Stimulated activated CD4-positive, alpha-beta T cell treated with anti-CD3 and anti-CD28 coated beads, Interleukin-4, amount 100 ng/mL, for 1 hour (primary cell): ENCODE measurements at places on chromosomes 4 and X.

GRCh38 chrX:68826113-68826980 is 2.5 kb upstream of the EFNB1 start:
- no peak for DNase-seq

GRCh38 chrX:118474586-118474985 is 21.0 kb upstream of the DOCK11 start:
- no peak for DNase-seq

- peak; percentile 37 for DNase-seq
These were observed 3.8 kb downstream of the CXXC4 start for GRCh38 chr4:104490770-104491480.

GRCh38 chr4:114034189-114034588 is 54.7 kb upstream of the ARSJ start:
- DNase-seq = no peak

DNA sequence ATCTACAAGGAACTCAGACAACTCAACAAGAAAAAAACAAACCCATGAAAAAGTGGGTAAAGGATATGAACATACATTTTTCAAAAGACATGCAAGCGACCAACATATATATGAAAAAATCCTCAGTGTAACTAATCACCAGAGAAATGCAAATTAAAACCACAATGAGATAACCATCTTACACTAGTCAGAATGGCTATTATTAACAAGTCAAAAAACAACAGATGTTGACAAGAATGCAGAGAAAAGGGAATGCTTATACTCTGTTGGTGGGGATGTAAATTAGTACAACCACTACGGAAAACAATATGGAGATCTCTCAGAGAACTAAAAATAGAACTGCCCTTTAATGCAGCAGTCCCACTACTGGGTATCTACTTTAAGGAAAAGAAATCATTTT is 12.1 kb downstream of the NIPAL1 start:
- no peak for DNase-seq
